ENCODE measurements at places on chromosomes 12 and 14.

DNA sequence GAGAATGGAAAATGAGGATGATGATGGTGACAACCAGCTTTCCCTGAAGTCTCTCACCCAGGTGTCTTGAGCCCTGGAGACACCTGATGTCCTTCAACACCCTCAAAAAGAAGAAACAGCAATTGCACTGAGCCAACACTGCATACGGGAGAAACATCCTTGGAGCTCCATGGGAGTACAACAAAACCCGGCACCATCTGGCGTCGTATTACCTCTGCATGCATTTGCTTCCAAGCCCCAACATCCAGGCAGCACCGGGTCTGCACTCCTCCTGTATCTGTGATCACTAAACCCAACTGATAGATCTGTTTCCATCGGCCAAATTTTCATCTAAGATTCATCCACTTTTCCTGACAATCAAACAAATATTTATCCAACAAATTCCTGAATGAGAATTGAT is 249.9 kb downstream of the DPF3 start:
- no peak for DNase-seq

DNA sequence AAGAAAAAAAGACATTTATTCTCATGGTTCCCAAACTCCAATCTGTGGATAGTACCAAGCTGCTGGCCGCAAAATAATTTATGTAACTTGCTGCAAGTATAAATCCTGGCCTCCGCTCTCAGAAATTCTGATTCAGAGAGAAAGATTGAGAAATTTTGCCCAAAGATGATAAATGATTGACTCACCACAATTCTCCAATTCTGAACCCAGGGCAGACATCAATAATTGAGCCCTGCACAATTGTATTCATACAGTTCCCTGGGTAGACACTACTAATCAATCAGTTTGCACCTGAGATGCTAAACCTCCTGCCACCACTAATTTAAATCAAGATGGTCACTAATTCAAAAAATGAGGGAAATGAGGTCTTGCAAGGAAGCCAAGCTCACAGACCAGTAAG is 38.2 kb downstream of the TRPV4 start:
- DNase-seq: no peak

GRCh38 chr12:5099591-5099990 is 55.9 kb downstream of the KCNA5 start:
- DNase-seq: no peak

- no peak for DNase-seq
These were observed 8.4 kb downstream of the OR6S1 start for GRCh38 chr14:20632831-20633691.

- DNase-seq: no peak
These were observed 55.9 kb upstream of the TMCC3 start for GRCh38 chr12:94706250-94706661.

- no peak for DNase-seq
These were observed 166.8 kb upstream of the PLEKHG7 start for GRCh38 chr12:92535961-92536360.

DNA sequence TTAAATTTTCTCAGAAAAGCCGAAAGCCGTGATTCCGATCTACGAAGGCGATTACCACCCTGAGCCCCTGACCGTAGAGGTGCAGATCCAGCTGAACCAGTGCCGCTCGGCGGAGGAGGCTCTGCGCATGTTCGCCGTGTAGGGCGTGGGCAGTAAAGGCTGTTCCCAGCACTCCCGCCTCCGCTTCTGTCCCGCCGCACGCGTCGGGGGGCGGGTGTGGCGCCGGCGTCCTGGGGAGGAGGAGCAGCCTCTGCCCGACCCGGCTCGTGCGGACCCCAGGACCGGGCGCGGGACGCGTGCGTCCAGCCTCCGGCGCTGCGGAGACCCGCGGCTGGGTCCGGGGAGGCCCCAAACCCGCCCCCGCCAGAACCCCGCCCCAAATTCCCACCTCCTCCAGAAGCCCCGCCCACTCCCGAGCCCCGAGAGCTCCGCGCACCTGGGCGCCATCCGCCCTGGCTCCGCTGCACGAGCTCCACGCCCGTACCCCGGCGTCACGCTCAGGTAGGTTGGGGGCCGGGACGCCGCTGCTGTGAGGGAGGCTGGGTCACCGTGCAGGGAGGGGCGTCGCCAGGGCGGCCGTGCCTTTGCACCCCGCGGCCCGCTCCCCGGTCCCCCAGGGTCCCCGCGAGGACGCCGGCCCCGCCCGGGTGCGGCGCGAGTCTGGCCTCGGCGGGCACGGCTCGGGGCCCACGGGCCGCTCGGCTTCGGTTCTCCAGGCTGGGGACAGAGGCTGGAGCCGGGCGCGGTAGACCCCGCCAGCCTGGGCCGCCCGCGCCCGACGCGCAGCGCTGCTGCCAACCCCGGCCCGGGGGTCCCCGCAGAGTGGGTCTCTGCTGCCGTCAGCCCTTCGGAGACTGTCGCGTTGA is at the start of gene B3GNT4:
TSS of gene B3GNT4 (plus strand) at position 409 of the 866 bp plus-strand sequence. CDS start 910 bp downstream, outside the sequence.
- peak; percentile 52 for DNase-seq

- no peak for DNase-seq
These were observed 20.5 kb downstream of the RNF212B start for GRCh38 chr14:23258256-23258655.

- no peak for DNase-seq
These were observed 4.0 kb downstream of the ASCL4 start for GRCh38 chr12:107778383-107779025.

DNA sequence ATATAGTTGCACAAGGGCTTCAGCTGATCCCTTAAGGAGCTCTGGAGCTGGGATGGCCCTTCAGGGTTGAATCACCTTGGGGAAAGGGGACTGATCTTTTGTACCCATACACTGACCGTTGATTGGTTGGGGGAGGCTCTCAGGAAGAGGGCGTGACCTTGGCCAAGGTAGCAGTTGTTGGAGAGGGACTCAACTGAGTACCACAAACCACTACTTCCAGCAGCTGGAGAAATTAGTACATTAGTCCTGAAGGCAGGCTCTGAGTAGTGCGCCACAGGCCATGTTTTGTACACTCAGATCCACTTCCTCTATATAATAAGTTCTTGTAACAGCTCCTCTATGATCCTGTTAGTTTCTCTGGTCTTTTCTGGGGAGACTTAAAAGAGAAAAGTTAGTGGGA is 317.6 kb downstream of the CCDC91 start:
- no peak for DNase-seq

DNA sequence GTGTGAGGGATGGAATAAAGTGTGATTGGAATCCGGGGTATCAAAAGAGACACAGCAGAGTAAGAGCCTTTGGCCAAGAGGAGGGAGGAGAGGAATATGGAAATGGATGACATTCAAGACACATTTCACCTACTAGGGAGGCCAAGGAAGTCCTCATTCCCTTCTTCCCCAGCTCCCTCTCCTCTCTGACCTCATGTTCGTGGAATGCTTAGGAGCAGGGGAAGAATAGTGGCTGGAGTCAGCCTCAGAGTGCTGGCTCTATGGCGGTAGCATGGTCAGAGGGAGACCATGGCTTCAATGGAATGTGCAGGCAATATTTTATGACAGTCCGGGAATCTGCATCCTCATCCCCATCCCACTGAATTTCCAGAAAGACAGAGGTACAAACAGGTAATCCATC is 196.6 kb downstream of the EGLN3 start:
- DNase-seq: no peak

DNA sequence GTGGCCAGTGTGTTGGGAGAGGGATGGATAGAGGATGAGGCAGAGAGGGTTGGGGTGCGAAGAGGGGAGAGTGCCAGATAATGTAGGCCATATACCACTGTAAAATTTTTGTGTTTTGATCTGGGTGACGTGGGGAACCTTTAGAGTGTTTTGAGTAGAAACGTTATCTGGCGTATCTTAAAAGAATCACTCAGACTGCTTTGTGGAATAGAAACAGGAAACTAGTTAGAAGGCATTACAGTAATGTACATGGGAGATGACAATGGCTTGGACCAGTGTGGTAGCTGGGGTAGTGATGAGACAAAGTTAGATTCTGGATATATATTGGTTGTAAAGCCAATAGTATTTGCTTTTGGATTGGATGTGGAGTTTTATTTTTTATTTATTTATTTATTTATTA is 20.6 kb downstream of the ATF1 start:
- DNase-seq: no peak

DNA sequence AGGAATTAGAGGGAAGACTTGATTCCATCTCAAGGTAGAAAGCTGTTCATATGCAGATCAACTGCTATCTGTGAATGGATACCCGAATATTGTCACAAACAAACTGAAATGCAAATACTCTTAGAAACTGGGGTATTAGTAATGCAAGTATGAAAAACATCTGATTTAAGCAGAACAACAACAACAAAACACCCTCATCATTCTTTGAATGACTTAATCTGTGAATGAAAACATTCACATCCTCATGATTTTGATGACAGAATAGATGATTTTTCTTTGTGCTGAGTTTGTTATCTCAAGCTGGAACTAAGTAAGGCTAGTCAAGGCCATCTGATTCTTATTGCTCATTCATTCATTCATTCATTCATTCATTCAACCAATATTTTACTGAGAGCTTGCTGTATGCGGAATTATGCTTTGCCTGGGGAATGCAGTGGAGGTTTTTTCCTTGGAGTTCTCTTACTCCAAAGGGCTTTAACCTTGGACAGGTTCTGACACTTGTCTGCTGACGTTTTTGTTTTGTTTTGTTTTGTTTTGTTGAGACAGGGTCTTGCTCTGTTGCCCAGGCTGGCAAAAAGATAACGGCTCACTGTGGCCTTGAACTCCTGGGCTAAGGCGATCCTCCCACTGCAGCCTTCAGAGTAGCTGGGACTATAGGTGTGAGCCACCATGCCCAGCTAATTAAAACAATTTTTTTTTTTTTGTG is 23.3 kb downstream of the OR10G3 start:
- no peak for DNase-seq

DNA sequence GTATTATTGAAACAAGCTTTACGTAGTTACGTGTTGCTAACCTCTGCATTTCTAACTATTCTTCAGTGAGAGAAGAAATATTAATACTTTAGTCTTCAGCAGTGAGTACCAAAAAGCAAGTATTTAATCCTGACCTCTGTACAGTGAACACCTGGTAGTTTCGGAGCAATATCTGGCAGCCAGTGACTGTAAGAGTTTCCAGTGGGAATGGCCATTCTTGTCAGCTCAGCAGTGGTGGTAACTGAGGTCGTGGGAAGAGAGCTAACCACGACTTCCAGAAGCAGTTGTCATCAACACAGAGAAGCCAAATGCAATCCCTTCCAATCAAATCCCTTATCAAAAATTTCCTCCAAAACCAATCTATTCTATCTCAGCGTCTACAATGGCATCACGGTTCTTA is 1500.2 kb upstream of the FLRT2 start:
- DNase-seq: no peak

- peak; percentile 56 for DNase-seq
These were observed at the start of gene EEF1AKMT3 for GRCh38 chr12:57772429-57773322. TSS of gene EEF1AKMT3 (plus strand) at chr12:57772614. CDS start at chr12:57772725, 111 bp downstream.

GRCh38 chr12:92370828-92371227 is 225.2 kb upstream of the BTG1 start:
- DNase-seq: no peak

GRCh38 chr12:81332054-81332453 is 254.2 kb downstream of the ACSS3 start:
- no peak for DNase-seq

- no peak for DNase-seq
These were observed 183.8 kb upstream of the HIF1A start for GRCh38 chr14:61511558-61511948.

DNA sequence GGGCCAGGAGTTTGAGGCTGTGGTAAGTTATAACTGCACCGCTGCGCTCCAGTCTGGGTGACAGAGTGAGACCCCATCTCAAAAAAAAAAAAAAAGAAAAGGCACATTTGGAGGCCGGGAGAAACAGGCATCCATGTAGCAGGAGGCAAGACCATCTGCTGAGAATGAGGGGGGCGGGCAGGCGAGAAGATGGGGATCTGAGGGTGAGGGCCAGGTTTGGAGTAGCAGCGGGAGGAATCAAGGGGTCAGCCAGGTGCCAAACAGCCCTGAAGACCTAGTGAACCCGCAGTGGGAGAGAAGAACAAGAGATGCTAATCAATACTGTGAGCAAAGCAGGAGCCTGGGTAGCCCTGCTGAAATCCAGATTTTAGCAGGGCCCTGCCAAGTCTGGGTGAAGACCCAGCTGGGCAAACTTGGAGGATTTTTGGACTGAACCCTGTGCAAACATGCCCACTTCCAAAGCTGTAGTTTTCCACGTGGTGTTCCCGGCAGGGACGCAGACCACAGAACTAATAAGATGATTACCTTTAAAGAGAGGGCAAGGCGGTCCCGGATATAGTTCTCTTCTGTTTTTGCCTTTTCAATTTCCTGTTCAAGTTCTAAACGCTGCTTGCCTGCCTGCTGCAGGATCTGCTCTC is 61.0 kb downstream of the NIN start:
- no peak for DNase-seq

DNA sequence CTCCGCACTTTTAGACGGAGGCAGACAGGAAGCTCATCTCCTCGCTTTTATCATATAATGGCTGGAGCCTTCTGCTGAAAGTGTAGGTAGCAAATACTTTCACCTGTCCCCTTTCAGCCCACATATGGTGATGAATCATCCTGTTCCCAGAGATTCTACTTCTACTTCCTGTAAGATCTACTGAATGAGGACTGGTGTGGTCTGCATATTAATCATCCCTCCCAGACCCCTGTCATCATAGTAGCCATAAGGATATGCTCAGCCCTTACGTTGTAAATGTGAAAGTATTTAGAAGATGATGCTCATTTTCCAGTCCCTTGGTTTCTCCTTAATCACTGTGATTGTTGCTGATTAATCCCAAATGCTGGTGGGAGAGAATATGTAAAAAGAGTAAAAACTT is 268.2 kb upstream of the GRIP1 start:
- DNase-seq: no peak

DNA sequence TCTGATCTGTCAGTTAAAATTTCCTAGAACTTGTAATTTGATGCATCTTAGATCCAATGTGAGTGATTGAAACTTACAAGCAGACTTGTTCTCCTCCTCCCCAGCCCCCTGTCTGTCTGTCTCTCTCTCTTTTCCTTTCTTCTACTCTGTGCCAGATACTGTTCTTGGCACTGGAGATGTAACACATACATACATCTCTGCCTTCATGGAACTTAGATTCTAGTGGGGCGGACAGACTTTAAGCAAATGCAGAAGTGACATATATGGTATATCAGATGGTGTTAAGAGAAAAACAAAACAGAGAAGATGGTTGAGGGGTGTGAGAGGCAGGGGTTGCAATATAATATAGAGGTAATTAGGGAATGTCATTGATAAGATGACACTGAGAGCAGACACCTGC is 6.6 kb downstream of the CHST11 start:
- no peak for DNase-seq

- DNase-seq: peak; percentile 72
These were observed 51.1 kb downstream of the HSPB8 start for GRCh38 chr12:119229837-119230236.

DNA sequence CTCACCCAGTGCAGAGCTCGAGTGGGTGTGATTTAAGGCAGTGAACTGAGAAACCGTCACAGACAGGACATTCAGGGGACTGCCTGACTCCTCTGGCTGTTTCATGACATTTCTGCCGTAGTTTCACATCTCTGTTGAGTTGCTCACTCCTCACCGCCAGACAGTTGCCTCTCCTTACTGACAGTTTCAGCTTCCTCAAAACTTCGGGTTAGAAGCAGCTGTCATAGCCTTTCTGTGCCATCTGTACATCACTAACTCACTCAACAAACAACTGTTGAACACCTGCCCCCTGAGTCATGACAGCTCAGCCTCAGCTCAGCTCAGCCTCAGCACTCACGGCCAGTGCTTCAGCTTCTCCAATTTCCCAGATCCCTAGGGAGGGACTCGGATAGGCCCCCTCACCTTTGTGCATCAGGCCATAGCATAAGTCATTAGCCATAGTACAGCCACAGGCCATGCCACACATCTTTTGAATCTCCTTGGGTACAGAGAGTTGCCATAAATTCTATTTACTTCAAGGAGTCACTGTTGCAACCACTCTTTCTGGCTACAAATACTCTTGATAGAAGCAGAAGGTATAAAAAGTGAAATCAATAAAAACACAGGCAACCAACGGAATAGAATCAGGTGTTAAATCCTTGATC is 6.2 kb upstream of the SLC15A4 start:
- DNase-seq: no peak
